Natural killer cell (primary cell): ENCODE measurements at places on chromosomes 4 and X.

GRCh38 chr4:101328063-101328602 lies 19.2 kb downstream of the PPP3CA start:
- DNase-seq = peak; percentile 78

DNA sequence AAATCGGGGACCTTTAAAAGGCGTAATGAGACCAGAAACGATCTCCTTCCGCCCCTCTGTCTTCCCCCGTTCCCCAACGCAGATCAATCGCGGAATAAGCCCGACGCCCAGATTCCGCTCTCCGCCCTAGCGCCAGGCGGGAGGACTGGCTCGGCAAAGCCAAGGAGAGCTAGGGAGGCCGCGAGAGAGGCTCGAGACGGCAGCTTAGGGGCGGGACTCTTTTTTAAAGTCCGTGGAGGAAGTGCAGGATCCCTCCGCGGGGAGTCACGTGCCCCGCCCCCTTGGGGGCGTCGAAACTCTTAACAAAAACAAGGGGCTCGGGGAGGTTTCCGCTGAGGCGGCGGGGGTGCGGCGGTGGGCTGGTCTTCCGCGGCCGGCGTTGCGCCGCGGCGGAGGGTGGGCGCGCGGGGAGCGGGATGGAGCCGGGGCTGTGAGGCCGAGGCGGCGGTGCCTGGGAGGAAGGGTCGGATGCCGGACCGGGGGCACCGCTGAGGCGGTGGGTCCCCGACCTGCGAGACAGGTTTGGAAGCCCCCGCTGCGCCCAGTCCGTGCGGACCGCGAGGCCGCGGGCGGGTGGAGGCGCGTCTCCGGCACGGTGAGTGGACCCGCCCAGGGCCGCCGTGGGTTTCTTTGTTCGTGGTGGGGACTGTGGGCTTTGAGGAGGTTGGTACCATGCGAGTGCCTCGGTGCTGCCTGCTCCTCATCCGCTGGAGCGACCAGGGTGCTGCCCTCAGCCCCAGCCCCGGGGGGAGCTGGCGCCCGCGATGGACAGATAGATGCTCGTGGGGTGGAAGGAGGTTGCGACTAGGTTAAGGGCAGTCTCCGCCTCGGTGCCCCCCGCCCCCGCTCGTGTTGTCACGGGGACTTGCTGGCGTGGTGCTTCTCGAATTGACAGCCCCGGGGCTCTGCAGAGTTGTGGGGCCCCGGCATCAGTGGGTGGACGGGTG lies at the start of gene CCNG2:
Gene CCNG2 (plus strand): TSS at position 296 of the 947 bp plus-strand sequence. CDS start 1,326 bp downstream, outside the sequence.
- DNase-seq = no peak

- no peak for DNase-seq
Observed at GRCh38 chrX:137749246-137749645, 183.3 kb downstream of the ZIC3 start.

- no peak for DNase-seq
Observed at GRCh38 chr4:119537586-119537985, 91.0 kb downstream of the PDE5A start.

DNA sequence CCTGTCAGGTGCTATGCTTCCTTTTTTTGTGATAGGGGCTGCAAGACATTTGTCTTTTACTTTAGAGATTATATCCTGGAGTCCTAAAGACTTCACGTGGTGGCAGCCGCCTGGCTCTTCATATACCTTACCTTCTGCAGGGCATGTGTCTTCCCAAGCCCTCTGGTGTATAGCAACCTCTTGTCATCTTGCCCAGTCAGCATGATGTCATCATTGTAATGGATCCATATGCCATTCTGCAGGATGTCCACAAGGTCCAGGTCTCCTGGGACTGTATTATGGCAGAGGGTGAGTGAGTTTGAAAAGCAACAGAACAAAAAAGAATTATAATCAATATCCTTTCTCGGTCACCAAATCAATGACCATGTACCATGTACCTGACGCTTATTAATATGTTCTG lies 82.2 kb upstream of the SCOC start:
- DNase-seq = no peak

DNA sequence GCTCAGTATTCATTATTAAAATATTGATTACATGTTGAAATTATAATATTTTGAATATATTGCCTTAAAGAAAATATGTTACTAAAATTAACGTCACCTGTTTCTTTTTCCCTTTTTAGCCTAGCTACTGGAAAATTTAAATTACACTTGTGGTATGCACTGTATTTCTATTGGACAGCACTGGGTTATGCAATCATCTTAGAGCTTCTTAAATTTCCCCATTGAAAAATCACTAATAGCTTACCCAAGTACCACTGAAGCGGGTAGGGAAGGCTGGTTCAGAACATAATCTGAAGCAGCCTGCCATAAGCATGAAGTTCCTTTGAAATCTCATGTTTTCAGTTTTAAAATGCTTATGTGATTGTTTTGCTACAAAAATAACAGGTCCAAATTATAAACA lies 49.5 kb upstream of the TFDP3 start:
- no peak for DNase-seq

GRCh38 chr4:98630737-98631454 lies 27.5 kb downstream of the TSPAN5 start:
- DNase-seq = no peak

- no peak for DNase-seq
Observed at GRCh38 chr4:80268936-80269335, 2.5 kb downstream of the FGF5 start.

- DNase-seq = no peak
Observed at GRCh38 chr4:94882756-94883155, 125.0 kb downstream of the BMPR1B start.

DNA sequence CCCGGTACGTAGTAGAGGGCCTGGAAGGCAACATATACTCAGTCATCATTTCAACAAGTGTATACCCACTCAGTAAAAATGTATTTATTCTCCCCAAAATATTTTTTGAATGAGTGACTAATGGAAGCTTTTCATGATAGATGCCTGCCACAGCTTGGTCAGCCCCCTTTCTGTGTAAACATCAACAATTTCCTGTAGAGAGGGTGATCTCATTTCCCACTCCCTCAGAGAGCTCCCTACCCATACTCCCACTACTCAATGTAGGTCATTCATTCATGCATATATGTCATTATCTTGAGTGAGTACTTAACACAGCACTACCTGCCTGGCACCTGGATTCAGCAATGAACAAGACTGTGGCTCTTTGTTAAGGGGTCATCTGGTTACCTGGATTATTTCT lies 81.9 kb downstream of the STK32B start:
- no peak for DNase-seq

- DNase-seq = no peak
Observed at GRCh38 chrX:143536176-143536575, 18.9 kb upstream of the SPANXN3 start.

DNA sequence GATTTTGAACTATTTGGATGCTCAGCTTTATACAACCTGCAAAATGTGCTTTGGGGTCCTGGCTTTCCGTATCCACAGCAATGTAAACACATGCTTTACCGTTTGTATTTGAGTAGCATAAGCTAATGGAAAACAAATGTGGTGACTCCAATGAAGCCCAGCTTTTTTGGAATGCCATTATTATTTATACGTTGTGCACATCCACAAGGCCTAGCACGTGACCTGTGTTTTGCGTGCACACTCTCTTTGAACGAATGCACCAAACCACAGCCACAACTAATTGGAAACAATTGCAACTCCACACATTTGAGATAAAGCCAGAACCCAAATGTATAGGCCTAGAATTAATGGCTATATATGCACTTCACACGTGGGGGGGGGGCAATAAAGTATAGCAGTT lies 189.5 kb upstream of the GPC4 start:
- no peak for DNase-seq

GRCh38 chrX:155841232-155841631 lies 39.9 kb upstream of the VAMP7 start:
- DNase-seq = no peak

DNA sequence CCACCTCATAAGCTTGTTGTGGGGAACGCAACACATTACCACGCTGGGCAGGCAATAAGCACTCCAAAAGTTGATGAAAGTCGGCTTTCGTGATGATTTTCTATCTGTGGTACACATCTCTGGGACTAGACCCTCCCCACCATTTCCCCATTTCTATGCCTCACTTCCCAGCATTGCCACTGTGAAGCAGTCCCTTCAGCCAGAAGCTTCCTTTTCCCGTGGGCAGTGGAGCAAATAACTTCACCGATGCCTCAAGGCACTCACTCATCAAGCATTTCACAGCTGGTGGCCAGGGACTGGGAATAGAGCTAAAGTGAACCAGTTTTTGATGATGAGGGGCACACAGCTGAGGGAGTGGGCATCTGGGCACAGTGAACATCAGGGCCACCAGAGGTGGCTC lies 18.9 kb downstream of the C4orf50 start:
- DNase-seq = no peak

DNA sequence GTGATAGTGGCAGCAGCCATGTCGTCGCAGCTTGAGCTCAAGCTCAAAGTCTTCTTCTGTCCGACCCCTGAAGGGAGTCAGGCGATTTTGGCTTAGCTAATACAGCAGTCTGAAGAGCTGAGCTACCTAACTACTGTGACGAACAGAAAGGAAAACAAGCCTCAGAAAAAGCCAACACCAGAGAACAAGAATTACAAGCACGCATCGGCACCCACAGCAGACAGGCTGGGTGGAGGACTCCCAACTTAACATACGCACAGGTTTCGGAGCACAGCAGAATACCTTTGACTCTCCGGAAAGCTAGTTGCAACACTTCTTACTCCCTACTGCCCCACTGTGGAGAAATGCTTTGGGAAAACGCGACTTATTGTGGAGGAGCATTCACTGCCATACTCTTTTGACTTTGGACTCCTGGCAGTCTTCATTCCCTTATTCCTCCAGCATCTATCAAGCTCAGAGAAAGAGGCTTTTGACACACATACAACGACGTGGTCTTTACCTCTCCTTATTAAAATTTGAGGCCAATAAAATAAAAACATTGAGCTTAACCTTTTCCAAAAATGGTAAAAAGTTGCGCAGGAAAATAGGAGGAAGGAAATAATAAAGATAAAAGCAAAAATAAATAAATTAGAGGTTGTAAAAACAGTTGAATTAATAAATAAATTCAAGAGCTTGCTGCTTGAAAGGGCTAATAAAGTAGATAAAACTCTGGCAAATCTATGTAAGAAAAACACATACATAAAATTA lies 41.3 kb upstream of the GPC3 start:
- DNase-seq = peak; percentile 52

DNA sequence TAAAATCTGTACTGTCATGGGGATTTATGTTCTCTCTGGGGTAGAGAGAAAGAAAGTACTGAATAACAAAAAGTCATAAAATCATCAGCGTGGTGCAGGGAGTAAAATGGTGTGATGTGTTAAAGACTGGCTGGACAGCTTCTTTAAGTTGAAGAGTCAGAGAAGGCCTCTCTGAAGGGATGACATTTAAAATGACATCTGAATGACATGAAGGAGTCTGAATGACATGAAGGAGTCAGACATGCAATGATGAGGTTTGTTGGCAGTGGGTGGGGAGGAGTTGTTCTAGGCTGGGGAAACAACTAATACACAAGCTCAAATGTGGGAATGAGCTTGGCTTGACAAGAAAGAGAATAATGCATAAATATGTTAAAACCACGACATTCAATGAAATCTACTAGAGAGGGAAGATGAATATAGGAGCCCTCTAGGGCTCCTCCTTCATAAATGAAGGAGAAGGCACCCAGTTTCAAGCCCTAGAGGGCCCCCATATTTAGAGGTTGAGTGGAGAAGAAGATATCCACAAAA lies 63.9 kb upstream of the KIT start:
- DNase-seq = no peak

- DNase-seq = no peak
Observed at GRCh38 chr4:98722000-98722399, 63.6 kb upstream of the TSPAN5 start.

DNA sequence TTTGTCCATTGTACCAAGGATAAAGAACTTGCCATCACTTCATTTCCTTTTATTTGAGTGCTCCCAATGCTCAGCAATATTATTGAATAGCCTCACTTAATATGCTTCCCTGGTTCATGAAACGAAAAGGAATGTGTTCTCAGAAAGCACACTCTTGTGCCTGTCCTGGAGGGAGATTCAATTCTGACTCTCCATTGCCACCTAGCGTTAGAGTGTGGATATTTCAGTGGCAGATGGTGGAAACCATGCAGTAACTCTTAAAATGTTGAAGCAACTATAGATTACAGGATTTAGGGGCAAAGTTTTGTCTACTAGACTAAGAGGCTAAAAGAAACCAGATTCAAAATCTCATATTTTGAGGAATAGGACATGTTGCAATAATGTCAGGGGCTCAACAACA lies 36.0 kb downstream of the GAB3 start:
- DNase-seq = no peak

DNA sequence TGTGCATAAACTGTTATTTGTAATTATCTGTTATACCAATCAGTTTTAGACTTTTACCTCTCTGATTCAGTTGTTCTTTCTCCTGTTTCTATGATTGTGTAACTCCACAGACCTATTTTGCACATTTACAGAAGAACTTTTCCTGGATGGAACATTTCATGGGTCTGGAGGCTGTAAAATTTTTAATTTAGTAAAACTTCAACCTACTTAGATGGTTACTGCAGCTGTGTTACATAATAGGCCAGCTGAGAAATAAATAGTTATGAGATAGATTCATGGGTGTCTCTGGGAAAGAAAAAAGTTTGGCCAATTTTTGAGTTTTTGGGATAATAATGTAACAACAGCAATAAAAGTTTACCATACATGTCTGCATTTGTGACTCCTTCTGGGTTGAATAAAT lies 253.5 kb downstream of the ARHGAP24 start:
- no peak for DNase-seq

DNA sequence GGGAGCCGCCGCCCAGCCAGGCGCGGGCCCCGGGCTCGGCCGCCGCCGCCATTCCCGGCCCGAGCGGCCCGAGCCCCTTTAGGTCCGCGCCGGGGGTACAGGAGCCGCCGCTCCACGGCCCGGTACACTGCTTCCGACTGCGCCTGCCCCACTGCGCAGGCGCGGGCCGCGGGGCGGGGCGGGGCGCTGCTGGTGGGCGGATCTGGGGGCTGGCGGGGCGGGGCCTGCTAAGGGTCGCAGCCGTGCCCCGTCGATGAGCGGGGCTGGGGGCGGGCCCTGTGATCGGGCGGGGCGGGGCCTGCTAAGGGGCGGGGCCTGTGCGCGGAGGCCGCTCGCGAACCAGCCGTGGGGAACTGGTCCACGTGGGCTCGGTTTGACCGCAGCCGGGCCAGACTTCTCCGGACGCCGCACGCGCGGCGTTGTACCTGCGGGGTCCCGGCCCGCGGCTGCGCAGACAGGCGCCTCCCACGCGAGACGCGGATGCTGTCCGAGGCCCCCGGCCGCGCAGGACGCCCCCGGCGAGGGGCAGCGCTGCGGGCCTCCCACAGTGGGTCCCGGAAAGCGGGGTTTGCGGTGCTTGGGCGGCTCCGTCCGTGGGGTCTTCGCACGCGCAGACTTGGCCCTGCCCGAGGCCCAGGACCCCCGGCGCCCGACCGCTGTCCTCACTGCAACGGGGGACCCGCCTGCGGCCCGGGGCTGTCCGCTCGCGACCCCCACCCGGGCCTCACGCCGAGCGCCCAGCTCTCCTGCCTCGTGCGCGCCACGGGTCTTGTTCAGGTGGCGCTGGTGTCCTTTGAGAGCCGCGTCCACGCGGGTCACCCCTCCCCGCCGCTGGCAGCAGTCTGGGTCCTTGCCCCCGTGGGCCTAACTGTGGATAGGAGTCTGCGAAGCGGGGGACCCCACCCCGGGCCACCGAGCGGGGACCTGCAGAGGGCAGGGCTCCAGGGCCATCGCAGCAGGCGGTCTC lies at the start of gene DGKQ:
Gene DGKQ (minus strand): TSS at position 139 of the 967 bp plus-strand sequence. CDS start 87 bp downstream, at position 52.
- DNase-seq = peak; percentile 92
